ENCODE measurements at places on chromosomes 3 and 15. TPM values are rescaled to one million over a fixed set of nuclear protein-coding genes. Genes with fewer than 3 reads are reported as not detected.

OCA2 gene
- not detected for total RNA-seq

TMEM158 gene
- total RNA-seq, result 7.5 TPM

TRIM42 gene
- not detected for total RNA-seq

P3H2 gene
- 20.9 TPM for total RNA-seq

DPPA2 gene
- not detected for total RNA-seq

CFAP20DC gene
- total RNA-seq, result 6.7 TPM

DNA sequence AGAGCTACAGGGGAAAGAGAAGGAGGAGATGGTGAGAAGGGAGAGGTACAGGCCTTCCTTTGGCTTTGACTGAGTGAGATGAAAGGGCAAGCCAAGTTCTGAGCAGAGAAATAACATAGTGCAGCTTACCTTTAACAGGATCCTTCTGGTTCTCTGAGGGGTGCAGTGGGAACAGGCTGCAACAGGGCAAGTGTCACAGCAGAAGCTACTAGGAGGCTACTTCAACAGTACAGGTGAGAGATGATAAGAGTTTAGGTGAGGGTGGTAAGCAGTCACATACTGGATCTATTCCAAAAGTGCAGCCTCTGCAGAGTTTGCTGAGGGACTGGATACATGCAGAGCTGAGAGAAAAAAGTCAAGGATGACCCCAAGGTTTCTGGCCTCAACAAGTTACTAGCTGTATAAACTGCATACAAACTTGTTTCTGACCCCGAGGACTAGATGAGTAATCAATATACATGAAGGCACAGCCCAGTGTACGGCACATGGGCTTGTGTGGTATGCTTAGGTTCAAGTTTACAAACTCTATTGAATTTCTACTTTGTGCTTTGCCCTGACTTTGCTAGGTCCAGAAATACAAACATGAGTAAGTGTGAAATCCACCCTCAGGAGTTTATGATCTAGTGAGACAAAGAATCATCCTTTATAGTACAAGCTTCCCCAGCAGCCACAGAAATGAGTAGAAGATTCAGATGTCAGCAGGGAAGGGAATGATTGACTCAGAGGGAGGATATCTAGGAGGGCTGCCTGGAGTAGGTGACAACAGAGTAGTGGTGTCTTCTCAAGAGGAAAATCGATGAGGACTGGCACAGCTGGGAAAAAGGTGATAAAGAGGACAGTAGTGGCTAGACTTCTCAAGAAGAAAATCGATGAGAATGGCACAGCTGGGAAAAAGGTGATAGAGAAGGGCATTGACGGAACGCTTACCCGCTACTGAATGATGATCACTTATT is 78.2 kb upstream of the TJP1 start:
- H3K27ac ChIP-seq, result no peak overlapping the region
- no peaks in the 10 kb centered on the region for H3K36me3 ChIP-seq
- no peak overlapping the region for H3K4me3 ChIP-seq
- H3K27me3 ChIP-seq, result no peaks in the 10 kb centered on the region
- H3K4me1 ChIP-seq, result no peaks in the 10 kb centered on the region
- no peak for DNase-seq

DNA sequence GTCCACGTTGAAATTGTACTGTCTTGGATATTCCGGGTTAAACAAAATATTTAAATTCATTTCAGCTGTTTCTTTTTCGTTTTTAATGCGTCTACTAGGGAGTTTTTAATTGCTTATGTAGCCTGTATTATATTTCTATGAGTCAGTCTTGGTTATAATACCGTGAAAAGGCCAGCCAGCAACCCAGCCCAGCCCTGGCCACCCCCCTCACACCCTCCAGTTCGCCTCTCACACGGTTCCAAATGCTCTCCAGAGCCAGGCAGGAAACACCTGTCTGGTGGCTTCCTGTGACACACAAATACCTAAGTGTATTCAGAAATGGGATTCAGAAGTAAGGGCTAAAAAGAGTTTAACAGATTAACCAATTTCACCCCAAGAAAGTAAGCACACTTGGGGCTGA is 4.4 kb downstream of the SH3BP5 start:
- H3K27ac ChIP-seq, result peak overlapping the region; percentile 83
- peak overlapping the region; percentile 27 for H3K4me3 ChIP-seq
- peak; percentile 84 for DNase-seq
- H3K36me3 ChIP-seq, result 0 out of 2 replicates have a peak, but pooled peaks cover 3% of the 10 kb centered on the region

DNA sequence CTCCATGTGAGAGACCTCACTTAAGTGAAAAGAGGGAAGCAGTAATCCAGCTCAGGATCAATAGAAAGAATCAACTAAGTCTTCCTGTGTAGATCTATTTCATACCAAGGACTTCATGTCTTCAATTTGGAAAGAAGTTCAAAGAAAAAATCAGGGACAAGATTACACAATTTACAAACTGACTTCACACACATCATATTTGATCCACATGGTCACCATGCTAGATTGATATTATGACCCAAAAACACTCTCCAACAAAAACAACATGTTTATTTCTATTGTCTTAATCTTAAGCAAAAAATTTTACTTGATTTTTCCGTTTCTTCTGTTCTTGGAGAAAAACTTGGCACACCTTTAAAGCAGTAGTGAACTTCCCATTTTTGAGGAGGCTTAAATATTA is 76.3 kb downstream of the THBS1 start:
- no peak overlapping the region for H3K4me3 ChIP-seq
- 0 out of 2 replicates have a peak, but pooled peaks cover 7% of the 10 kb centered on the region for H3K4me1 ChIP-seq
- no peaks in the 10 kb centered on the region for H3K27me3 ChIP-seq

DNA sequence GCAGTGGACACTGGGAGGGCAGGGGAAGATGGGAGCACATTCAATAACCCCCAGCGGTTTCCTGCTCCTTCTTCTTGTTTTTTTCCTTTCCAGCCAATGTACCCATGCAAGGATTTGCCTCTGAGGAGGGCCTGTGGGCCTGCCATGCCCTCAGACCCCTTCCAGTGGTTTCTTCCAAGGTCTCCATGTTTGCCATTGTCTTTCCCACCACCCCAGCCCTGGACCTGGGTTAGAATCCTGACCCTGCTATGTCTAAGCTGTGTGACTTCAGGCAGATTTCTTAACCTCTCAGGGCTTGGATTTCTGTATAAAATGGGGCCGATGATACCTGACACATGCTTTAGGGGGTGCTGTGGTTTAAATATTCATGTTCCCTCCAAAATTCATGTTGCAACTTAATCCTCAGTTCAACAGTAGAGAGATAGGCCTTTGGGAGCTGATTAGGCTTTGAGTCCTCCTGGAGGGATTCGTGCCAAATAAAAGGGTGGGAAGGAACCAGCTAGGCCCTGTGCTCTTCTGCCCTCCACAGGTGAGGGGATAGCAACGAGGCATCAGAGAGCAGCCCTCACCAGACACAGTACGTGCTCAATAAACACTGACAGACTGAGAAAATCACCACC is 46.3 kb upstream of the FLNB start:
- H3K4me3 ChIP-seq, result no peak overlapping the region
- H3K27me3 ChIP-seq, result no peaks in the 10 kb centered on the region
- H3K36me3 ChIP-seq, result no peaks in the 10 kb centered on the region

DNA sequence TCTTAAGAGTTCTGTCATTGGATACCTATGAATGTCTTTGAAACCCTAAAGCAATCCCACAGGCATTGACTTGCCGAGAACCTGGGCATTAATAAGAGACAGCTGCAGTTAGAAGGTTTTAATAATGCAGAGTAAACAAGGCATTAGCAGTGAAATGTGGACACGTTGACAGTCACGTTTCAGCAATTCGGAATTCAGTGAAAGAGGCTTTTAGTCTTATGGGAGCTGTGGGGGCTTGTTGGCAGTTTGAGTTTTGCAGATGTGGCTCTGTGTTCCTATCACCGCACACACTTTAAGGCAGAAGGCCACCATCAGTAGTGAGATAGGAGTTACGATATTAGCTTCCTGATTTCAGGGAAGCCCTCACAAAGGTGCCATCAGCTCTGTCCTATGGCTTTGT is 145.2 kb upstream of the NUDT16 start:
- H3K27me3 ChIP-seq, result no peaks in the 10 kb centered on the region
- no peaks in the 10 kb centered on the region for H3K36me3 ChIP-seq
- H3K27ac ChIP-seq, result no peak overlapping the region
- DNase-seq, result no peak
- no peak overlapping the region for H3K4me3 ChIP-seq

GRCh38 chr3:196708467-196708866 is 3.6 kb downstream of the CEP19 start:
- no peak overlapping the region for H3K27ac ChIP-seq
- no peaks in the 10 kb centered on the region for H3K27me3 ChIP-seq
- H3K4me1 ChIP-seq, result peaks cover 16% of the 10 kb centered on the region

DNA sequence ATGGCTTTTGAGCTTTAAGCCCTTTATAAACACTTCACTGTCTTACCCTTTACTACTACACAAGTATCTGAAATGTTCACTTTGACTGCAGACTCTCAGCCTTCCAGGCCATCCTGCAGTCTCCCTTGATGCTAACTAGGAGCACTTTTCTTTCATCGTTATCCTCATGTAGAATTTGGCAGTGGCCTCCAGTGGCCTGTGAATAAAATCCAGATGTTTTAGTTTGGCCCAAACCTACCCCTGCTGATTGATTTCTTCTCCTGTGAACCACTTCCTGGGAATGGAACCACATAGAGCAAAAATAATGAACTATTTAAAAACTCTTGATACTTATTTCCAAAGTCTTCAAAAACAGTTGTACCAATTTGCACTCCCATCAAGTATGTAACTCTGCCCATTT is 271.9 kb downstream of the FEZF2 start:
- no peaks in the 10 kb centered on the region for H3K36me3 ChIP-seq
- H3K4me1 ChIP-seq, result no peaks in the 10 kb centered on the region
- no peak for DNase-seq
- H3K27me3 ChIP-seq, result no peaks in the 10 kb centered on the region
- no peak overlapping the region for H3K4me3 ChIP-seq
- no peak overlapping the region for H3K27ac ChIP-seq

- no peak for DNase-seq
- no peaks in the 10 kb centered on the region for H3K36me3 ChIP-seq
- H3K27me3 ChIP-seq, result no peaks in the 10 kb centered on the region
- no peaks in the 10 kb centered on the region for H3K4me1 ChIP-seq
- no peak overlapping the region for H3K4me3 ChIP-seq
- H3K27ac ChIP-seq, result no peak overlapping the region
Measured at GRCh38 chr3:88231207-88231606, 81.4 kb downstream of the C3orf38 start.

- no peaks in the 10 kb centered on the region for H3K27me3 ChIP-seq
- H3K4me3 ChIP-seq, result no peak overlapping the region
- no peaks in the 10 kb centered on the region for H3K4me1 ChIP-seq
- H3K27ac ChIP-seq, result no peak overlapping the region
Measured at GRCh38 chr15:83905556-83906273, 251.8 kb downstream of the ADAMTSL3 start.

DNA sequence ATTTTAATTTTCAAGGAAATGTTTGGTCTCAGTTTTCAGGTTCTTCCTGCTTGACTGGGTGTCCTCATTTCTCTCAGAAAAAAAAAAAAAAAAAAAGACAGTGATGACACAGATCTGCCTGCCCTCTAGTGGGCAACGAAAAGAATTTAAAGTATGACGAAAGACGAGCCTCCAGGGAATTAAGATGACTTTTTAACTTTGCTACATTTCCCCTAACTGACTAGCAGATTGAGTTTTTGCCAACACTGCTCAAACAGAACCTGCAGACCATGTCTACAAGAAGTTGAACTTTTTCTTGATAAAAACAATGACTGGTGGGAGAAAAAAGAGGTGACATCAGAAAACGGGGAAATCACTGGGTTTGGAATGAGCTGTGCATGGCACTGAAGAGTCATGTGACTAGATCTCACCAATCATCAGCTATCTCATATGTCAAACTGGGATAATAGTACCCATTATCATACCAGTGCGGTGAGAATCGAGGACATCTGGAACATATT is 40.8 kb downstream of the EOMES start:
- 0 out of 2 replicates have a peak overlapping the region, but pooled peaks have one; percentile 4 for H3K4me3 ChIP-seq

DNA sequence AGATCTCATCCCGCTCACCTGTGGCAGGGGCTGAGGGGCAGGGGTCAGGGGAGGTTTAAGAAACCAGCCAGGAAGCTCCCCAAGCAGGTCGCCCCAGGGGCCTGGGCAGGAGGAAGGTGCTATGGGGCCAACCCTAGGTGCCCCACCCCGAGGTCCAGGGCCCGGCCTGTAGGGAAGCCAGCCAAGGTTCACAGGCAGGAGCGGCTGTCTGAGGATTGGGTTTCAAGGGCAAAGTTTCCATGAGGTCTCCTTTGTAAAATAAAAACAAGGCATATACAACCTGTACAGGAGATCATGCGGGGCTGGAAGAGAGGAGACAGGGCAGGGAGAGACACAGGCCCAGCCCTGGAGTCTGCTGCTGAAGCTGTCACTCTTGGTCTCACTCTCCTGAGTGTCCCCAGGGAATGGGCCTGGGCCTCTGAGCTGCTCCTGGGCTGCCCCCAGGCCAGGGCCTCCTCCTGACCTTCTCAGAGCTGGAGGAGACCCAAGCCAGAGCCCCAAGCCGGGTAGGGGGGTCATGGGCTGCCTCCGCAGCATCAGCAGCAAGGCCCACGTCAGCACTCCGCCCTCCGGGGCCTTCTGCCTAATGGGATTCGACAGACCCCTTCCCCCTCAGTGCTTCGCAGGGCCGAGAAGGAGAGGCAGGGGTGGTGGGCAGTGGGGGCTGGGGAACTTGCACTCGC is 5.5 kb downstream of the CPLX3 start:
- H3K4me1 ChIP-seq, result peaks cover 14% of the 10 kb centered on the region
- H3K27ac ChIP-seq, result no peak overlapping the region
- no peaks in the 10 kb centered on the region for H3K36me3 ChIP-seq
- H3K27me3 ChIP-seq, result no peaks in the 10 kb centered on the region
- no peak overlapping the region for H3K4me3 ChIP-seq

GRCh38 chr3:179272385-179272784 is 21.5 kb upstream of the KCNMB3 start:
- H3K36me3 ChIP-seq, result no peaks in the 10 kb centered on the region
- no peak overlapping the region for H3K27ac ChIP-seq
- H3K27me3 ChIP-seq, result no peaks in the 10 kb centered on the region
- H3K4me3 ChIP-seq, result no peak overlapping the region

All from PC-9 (cell line).